C1 segment of cervical spinal cord (tissue), 14 donors: ENCODE measurements at places on chromosomes 6 and 20.

DNA sequence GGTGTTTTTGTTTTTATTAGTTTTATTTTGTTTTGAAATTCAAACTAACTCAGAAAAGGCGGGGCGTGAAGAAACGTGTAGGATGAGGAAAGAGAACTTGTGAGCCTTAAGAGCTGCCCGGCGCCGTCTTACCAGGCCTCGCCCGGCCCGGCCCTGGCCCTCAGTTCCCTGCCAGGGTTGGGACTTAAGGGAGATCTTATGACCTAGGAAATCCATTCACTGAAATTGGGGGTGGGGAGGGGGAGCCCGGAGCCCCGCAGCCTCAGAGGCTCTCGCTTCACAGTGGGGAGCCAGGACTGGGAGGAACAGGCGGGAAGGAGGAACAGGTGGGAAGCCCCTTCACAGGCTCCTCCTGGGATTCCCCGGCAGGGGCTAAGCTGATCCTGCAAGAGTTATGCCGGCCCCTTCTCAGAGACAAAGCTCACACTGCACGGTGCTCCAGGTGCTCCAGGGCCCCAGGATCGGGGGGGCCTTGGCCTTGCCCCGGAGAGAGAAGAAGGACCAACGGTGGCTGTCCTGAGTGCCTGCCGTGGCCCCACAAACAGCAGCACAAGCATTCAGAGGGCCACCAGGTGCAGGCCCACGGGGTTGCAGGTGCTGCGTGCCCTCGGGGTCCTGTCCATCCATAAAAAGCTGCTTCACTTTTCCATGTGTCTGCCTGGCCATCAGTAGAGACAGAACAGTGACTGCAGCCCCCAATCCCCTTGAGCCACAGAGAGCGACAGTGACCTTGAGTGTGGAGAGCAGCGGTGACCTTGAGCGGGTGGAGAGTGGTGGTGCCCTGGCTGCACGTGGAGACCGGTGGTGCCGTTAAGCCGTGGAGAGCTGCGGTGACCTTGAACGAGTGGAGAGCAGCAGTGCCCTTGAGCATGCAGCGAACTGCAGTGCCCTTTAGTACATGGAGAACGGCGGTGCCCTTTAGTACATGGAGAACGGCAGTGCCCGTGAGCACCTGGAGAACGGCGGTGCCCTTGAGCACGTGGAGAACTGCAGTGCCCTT, 152.7 kb downstream of the DLL1 start:
- no peak for DNase-seq

GRCh38 chr6:53436526-53437303, 88.0 kb upstream of the ELOVL5 start:
- DNase-seq, result no peak

DNA sequence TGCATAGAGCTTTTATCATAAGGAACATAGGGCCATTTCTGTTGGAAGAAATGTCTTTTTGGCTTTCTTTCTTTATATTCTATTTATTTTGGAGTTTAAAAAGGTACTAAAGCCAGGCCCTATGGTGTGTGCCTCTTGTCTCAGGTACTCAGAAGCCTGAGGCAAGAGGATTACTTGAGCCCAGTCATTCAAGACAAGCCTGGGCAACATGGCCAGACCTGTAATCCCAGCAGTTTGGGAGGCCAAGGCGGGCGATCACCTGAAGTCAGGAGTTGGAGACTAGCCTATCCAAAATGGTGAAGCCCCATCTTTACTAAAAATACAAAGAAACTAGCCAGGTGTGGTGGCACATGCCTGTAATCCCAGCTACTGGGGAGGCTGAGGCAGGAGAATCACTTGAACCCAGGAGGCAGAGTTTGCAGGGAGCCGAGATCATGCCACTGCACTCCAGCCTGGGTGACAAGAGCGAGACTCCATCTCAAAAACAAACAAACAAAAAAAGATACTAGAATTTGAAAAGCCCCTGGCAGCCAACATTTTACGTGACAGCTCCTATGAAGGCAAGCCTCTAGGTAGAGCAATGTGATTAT, 80.0 kb downstream of the CBFA2T2 start:
- DNase-seq, result no peak

- DNase-seq, result no peak
These were observed 84.7 kb downstream of the TRMT6 start for GRCh38 chr20:5865604-5866003.

DNA sequence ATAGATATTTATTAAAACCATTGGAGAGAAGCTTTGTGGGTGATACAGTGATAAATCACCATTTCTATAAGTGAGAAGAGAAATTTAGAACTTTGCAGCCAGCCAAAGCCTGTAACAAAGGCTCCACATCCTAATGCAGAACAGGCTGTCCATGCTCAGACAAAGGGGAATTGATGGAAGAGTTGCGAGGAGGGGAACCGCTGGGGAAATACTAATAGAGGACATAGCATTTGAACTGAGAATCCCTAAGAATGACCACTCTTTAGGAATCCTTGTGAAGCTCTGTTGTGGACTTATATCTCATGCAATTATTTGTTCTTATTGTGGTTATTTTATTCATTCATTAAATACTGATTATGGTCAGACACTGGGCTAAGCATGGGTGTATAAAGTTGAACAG, 167.8 kb downstream of the PHF3 start:
- DNase-seq, result no peak

DNA sequence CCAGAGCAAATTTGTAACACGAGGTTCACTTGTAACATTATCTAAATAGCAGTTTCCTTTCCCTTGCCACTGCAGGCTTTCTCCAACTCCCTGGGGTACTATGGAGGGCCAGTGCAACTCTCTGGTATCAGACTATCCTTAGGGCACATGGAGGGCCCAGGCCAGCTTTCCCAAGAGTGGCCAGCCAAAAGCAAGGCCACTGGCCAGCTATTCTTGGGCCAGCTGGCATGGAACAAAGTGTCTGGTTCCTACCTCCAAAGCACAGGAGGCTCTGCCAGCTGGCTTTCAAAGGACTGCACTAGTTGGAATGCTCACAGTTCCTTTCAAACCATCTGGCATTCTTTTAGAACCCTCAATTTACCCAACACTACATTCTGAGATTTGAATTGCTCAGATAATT, 8.7 kb downstream of the RNF24 start:
- DNase-seq, result no peak

DNA sequence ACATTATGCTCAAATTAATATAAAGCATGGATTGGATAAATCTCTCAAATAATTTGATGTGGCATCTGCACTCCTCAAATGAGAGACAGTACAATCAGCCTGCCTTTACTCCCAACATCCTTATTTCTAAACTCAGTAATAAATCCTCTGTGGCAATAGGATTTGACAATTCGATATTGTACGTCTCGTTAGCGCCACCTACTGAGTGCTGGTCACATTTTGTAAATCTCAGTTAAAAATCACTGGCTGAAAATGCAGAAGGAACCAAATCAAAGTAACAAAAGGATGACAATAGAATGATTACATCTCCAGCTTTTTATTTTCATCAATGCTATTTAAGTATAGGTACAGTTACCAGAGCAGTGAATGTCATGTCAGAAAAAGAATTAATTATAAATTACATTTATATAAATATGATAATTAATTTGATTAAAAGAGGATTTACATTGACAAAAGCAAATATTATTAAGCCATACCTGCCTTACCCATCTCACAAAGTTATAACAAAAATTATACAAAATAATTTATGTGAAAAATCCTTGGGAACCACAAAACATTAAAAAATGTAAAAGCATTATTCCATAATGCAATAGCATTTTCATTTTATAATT, 20.2 kb upstream of the GJE1 start:
- no peak for DNase-seq
